ENCODE measurements at places on chromosomes 13 and 19.
A peak's percentile ranks its signal among the peaks of the same experiment; 100 is the strongest.

DNA sequence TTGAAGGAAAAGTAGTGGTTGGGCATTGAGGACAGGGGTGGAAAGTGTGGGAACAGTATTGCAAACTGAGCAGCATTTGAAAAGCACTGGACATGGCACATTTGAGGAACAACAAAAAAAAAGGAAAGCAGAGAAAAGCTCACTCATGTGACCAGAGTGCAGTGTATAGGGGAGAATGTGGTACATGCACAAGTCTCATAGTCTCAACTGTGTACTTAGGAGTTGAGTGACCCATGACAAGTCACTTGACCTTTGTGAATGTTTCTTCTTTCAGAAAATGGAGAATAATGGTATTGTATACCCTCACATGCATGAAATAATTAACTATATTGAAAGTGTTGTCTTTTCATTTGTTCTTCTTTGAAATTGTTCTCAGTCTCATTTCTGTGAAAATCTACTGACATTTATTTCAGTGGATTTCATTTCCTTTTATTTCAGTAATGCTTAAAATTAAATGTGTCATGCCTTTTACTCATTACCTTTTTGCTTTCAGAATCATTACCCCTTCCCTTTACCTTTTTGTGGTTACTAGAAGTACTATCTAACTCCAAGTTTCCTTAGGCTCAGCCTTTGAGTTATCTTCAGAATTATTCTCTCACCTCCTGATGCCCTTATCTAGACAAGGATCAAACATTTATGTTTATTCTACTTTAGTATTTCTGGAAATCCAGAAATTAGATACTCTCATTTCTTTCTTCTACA lies 79.1 kb upstream of the MLNR start:
- DNase-seq = no peak

- DNase-seq = peak; percentile 95
Observed at GRCh38 chr19:18464646-18465045, 26.7 kb upstream of the ISYNA1 start.

GRCh38 chr19:13314761-13315160 lies 164.6 kb downstream of the IER2 start:
- no peak for DNase-seq

DNA sequence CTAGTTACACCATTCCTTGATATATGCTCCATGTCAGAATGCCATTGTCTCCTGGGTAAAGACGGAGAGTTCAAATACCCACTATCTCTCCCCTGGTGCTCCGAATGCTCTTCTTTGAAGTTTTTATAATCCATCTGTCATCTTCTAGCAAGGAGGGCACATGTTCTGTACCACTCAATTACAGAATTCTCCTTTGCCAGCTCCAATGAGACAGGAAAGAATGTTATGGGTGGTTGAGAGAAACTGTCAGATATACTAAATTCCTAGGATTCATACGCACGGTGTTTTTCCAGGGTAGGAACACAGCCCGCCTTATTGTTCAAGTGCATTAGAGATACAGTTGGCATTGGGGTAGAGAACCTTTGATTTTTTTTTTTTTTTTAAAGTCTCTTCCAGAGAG lies 118.0 kb upstream of the ZNF536 start:
- no peak for DNase-seq

- DNase-seq = no peak
Observed at GRCh38 chr19:38047049-38047438, 140.0 kb downstream of the SIPA1L3 start.

DNA sequence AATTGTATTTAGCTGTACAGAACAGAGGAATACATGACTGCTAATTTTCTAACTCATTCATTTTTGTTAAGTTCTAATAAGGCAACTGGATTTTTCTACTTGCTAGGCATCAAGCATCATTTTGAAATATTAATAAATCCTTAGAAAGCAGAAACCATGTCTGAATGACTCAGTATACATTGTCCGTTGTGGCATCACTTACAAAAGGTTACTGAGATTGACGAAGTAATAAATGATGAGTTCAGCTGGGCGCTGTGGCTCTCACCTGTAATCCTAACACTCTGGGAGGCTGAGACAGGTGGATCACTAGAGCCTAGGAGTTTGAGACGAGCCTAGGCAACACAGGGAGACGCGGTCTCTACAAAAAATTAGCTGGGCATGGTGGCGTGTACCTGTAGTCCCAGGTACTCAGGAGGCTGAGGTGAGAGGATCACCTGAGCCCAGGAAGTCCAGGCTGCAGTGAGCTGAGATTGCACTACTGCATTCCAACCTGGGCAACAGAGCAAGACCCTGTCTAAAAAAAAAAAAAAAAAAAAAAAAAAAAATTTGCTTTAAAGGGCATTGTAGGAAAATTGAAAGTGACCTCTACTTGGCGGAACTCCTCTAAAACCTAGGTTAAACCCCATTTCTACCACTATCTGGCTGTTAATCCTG lies 36.6 kb downstream of the LHFPL6 start:
- DNase-seq = no peak

- DNase-seq = no peak
Observed at GRCh38 chr19:4115818-4116385, 8.0 kb downstream of the MAP2K2 start.

DNA sequence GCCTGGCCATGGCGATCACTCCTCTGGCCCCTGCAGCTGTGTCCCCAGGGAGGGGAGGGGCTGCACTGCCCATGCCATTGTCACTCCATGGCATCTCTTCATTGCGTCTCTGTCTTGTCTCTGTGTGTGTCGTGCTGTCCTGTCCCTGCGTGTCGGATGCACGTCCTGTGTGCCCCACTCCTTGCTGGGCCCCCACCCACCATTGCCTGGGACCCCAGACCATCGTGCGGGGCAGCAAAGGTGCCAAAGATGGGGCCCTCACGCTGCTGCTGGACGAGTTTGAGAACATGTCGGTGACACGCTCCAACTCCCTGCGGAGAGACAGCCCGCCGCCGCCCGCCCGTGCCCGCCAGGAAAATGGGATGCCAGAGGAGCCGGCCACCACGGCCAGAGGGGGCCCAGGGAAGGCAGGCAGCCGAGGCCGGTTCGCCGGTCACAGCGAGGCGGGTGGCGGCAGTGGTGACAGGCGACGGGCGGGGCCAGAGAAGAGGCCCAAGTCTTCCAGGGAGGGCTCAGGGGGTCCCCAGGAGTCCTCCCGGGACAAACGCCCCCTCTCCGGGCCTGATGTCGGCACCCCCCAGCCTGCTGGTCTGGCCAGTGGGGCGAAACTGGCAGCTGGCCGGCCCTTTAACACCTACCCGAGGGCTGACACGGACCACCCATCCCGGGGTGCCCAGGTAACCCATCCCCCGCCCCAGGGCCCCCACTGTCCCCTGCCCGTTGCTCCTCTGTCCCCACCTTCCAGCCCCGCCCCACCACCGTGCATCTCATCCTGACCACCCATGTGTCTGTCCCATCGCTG lies 23.9 kb upstream of the NCCRP1 start:
- DNase-seq = no peak

Measured in NCI-H2029 (cell line).